ENCODE measurements at places on chromosomes 7 and 10.

GRCh38 chr7:1647961-1648672 lies 22.0 kb upstream of the ELFN1 start:
- no peak for DNase-seq

- DNase-seq = no peak
Observed at GRCh38 chr7:77352665-77353406, 63.3 kb downstream of the GSAP start.

- DNase-seq = no peak
Observed at GRCh38 chr7:30612658-30613265, 18.1 kb downstream of the GARS1 start.

DNA sequence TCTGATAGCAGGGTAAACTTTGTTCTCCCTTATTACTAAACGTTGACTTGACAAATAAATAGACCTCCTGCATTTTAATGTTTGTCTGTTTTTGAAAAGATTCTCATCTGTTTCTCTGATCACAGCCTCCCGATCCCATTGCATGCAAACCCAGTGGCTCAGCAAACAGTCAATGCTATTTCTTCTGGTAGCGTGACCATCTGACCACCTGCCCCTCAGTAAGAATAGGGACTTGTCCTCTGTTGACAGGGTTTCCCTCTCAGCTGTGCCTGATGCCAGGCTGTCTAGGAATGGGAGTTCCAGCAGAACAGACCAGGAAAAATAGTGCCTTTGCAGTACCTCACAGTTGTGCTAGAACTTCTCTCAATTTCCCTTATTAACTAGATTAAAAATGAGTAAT lies 40.7 kb upstream of the EBLN1 start:
- DNase-seq = no peak

GRCh38 chr10:131187926-131188325 lies 123.6 kb downstream of the TCERG1L start:
- no peak for DNase-seq
